ENCODE measurements at places on chromosomes 11 and 22. TPM values are rescaled to one million over a fixed set of nuclear protein-coding genes. Genes with fewer than 3 reads are reported as not detected.

APLNR gene
- not detected for total RNA-seq

EEF1G gene
- 1,970 TPM for total RNA-seq

MPZL3 gene
- total RNA-seq, result 1.7 TPM

RCOR2 gene
- total RNA-seq, result 0.17 TPM

CCDC90B gene
- total RNA-seq, result 97.2 TPM

RGL4 gene
- not detected for total RNA-seq

SAA2 gene
- not detected for total RNA-seq

TBX10 gene
- not detected for total RNA-seq

DRD4 gene
- 0.50 TPM for total RNA-seq

SLC17A6 gene
- total RNA-seq, result not detected

UBQLNL gene
- not detected for total RNA-seq

PAMR1 gene
- not detected for total RNA-seq

TBC1D10A gene
- total RNA-seq, result 12.9 TPM

CSNK1E gene
- 206 TPM for total RNA-seq

Measured in HT1080 (cell line).